ENCODE measurements at places on chromosomes 3 and 15.

- no peak for DNase-seq
Measured at GRCh38 chr3:194119831-194120590, 15.9 kb upstream of the HES1 start.

DNA sequence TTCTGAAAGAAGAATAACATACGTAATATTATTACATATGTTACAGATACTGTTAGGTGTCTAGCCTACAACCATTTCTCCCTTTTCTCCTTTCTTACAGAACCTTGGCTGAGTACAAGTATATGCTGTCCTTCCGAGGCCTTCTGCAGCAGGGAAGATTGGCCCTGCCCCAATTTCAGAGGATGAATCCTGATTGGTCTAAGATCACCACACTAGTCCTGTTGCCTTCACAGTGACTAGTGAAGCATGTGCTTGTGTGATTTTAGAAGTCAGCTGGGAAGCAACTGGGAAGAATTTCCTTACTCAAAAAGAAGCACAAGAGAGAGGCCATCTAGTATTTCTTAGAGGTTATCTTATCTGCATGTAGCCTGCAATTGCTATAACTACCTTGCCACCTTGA is 30.6 kb upstream of the MECOM start:
- DNase-seq, result no peak

GRCh38 chr15:25784876-25785640 is 78.1 kb downstream of the ATP10A start:
- no peak for DNase-seq

DNA sequence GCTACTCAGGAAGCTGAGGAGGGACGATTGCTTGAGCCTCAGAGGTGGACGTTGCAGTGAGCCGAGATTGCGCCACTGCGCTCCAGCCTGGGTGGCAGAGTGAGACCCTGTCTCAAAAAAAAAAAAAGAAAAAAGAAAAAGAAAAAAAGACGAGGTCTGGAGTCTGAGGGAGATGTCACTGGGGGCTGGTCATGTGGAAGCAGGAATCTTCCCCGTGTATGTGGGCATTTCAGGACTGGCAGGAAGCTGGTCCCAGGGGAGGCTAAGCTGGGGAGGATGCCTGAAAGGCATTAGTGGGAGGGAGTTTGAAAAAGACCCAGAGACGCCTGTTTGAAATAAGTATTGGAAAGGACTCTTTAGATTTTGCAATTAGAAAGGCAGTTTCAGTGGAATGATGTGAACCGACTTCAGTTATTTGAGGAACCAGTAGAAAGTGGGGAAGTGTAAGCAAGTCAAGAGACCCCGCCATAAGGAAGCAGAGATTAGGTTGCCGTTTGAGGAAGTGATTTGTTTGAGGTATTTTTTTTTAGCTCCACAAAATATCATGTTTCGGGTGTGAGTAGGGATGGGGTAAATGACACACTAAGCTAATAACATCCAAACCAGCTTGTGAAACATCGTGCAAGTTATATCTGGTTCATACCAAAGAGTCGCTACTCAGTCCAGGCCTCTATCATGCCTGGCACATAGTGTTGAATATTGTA is 55.5 kb downstream of the ST6GAL1 start:
- no peak for DNase-seq
